ENCODE measurements at places on chromosomes 16 and 17.

DNA sequence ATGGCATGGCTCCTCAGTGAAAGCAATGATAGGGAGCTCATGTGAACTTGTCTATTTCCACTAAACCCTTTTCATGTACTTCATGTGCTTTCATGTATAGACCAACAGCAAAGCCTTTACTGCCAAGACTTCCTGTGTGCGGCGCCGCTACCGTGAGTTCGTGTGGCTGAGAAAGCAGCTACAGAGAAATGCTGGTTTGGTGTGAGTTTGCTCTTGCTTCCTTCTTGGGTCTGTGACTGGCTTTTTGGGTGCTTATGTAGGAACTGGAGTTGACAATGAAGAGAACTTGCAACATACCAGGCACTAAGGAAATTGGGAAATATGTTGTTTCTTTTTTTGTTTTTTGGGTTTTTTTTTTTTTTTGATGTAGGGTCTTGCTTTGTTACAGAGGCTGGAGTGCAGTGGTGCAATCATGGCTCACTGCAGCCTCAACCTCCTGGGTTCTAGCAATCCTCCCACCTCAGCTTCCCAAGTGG is 5.7 kb downstream of the SNX11 start:
- peak; percentile 23 for DNase-seq

- DNase-seq, result no peak
These were observed 46.7 kb downstream of the ANKRD11 start for GRCh38 chr16:89443727-89444084.

- DNase-seq, result no peak
These were observed 2.9 kb upstream of the KRTAP3-3 start for GRCh38 chr17:40996829-40997228.

DNA sequence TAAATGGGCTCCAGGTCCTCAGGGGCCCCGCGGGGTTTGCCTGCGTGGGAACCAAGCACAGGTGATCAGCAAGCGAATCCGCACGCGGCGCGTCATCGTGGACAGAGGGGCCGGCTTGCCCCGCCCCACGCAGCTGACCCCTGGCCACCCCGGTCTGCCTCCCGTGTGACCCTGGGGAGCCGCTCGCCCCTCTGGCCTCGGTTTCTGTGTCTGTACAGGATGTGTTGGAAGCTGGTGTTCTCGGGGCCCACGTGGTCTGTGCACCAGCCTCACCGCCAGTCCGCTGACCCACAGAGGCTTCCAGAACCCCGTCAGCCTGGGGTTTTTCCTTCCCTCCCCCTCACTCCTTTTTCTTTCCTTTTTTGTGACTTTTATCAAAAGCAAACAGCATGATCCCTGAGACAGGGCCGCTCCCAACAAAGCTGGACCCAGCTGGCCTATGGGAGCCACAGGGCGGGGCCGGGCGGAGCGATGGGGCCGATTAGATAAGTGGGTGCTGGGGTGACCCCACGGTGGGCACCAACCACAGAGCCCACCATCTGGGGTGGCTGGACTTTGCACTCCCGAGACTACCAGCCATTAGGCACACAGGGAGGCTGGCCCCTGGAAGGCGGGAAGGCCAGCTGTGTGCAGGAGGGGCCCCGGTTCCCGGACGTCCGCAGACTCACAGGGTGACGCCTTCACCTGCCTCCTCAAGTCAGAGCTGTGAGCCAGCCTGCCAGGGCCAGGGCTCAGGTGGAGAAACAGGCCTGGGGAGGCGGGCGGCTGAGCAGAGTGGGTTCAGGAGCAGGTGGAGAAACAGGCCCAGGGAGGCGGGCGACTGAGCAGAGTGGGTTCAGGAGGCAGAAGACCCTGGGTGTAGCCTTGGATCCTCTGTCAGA is 56.0 kb downstream of the ZFPM1 start:
- no peak for DNase-seq

GRCh38 chr16:27717726-27718125 is 167.8 kb downstream of the KATNIP start:
- no peak for DNase-seq

DNA sequence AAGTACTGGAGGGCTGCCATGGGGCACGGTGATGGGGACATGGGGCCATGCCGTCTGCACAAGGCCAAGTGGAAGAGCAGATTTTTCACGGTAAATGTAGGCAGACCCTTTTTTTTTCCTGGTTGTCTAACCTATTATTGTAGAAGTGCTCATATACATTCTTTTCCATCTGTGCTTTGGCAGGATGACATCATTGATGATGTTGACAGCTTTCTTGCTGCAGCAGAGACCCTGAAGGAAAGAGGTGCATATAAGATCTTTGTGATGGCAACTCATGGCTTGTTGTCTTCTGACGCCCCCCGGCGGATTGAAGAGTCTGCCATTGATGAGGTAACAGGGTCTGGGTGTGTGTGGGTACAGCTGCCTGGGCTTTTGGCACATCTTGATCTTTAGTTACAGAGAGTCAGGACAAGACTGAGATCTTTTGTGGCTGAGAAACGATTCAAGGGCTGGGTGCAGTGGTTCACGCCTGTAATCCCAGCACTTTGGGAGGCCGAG is 23.3 kb upstream of the SLC5A10 start:
- no peak for DNase-seq

- peak; percentile 11 for DNase-seq
These were observed 18.5 kb upstream of the NTN1 start for GRCh38 chr17:9002606-9003354.

- no peak for DNase-seq
These were observed 337.9 kb downstream of the GRIN2A start for GRCh38 chr16:9844361-9844760.

GRCh38 chr16:70476272-70477020 is 22.1 kb downstream of the FCSK start:
- no peak for DNase-seq

DNA sequence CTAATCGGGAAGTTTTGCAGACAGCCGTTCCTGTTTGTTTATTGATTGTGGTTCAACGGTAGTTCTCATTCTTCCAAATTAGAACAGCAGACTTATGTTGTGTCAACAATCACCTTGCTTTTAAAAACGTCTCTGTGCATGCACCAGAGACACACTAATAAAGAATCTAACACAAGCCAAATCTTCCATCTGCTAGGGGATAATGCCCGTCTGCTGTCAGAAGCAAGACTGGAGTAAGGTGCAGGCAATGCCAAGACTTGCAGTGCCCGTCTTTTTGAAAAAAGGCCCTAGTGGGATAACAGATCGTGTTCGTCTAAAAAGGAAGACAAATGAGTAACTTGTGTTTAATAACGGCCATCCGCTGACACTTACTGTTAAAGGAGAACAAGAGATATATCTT is 158.4 kb downstream of the KCNJ2 start:
- no peak for DNase-seq

GRCh38 chr16:1043881-1044451 is 28.6 kb upstream of the SSTR5 start:
- no peak for DNase-seq

GRCh38 chr16:69440250-69440649 is 15.8 kb downstream of the CYB5B start:
- no peak for DNase-seq

DNA sequence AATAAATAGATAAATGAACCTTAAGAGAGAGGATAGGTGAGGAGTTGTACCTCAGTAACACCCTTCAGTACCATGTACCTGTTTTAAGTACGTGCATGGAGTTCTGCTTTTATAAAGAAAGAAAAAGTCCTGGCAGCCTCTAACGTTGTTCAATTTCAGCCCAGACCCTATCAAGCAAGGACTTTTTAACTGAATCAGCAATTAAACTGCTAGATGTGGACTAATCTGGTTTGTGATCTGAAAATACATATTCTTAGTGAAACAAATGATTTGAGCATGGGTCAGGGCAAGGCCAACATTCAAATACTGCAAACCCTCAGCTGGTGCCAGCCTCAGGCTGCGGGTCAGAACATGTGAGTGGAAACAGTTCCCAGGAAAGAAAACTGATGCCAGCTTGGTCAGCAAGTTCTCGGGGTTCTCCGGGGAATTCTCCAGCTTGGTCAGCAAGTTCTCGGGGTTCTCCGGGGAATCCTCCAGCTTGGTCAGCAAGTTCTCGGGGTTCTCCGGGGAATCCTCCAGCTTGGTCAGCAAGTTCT is 84.5 kb downstream of the MRM3 start:
- DNase-seq, result no peak

GRCh38 chr17:74949455-74950115 is 13.9 kb downstream of the OTOP3 start:
- DNase-seq, result no peak

GRCh38 chr16:87602821-87603683 is 744 bp downstream of the JPH3 start:
- DNase-seq, result no peak

GRCh38 chr17:78111727-78112517 is 16.6 kb downstream of the TMC6 start:
- no peak for DNase-seq

DNA sequence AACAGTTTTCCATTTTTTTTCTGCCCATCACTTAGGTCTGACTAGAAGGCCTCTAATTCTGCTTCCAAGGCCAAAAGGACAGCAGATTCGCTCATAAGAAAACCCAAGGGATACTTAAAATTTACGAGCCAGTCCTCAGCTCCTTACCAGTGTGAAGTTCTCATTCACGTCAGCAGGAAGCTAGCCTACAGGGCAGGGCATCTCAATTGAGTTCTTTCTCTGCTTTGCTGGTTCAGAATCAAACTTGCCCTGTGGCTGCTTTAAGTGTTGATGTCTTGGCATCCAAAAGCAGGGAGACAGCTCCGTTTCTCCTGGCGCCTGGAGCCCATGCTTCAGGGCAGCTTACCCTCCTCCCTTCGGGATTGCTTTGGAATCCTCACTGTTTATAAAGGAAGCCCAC is 136.0 kb downstream of the ANKFN1 start:
- no peak for DNase-seq

DNA sequence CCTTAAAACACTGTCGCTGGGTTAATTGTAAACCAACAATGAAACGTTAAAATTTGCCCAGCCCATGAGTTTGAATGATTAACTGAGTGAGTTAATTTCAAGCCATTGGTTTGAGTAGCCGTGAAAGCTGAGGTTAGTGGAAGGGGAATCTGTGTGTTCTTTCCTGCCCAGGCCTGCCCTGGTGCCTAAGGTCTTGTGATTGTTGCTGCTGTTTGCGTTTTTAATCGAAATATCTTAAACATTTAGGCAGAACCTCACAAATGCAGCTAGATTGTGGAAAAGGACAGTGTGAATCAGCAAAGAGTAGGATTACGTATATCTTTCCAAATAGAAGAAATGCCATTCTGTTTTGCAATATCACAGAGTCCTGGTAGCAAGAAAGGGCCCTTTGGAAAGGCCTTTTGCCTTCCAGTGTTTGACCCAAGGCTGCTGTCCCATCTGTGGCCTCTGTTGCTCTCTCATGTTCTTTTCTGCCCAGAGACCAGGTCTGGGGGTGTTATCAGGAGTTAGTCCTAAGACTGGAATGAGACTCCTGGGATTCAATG is 113.8 kb downstream of the MSI2 start:
- no peak for DNase-seq

GRCh38 chr17:53631486-53631885 is 191.2 kb upstream of the KIF2B start:
- DNase-seq, result no peak

All from effector memory CD8-positive, alpha-beta T cell (primary cell).